BJ (cell line): ENCODE measurements at places on chromosomes 12 and 14.

- DNase-seq: no peak
These were observed 204.3 kb downstream of the PPM1H start for GRCh38 chr12:62730649-62731048.

DNA sequence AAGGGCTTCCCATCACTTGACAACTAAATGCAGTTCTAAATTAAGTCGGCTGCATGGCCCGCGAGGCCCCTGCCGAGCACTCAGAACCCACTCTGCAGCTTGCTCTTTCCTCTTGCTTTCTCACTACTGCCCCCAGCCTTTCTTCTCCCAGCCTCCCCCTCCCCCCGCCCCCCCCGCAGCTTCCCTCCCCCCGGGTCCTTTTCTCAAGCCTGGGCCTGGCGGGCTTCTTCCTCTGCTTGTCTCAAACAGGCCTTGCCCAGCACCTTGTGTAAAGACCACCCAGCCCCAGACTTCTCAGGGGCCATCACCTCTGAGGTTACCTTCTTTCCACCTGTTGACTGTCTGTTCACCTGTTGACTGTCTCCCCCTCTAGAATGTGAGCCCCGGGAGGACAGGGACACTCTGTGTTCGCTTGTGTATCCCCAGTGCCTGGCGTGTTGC is 1.1 kb downstream of the CYP46A1 start:
- no peak for DNase-seq

GRCh38 chr14:35495278-35495677 is 38.7 kb upstream of the INSM2 start:
- no peak for DNase-seq

DNA sequence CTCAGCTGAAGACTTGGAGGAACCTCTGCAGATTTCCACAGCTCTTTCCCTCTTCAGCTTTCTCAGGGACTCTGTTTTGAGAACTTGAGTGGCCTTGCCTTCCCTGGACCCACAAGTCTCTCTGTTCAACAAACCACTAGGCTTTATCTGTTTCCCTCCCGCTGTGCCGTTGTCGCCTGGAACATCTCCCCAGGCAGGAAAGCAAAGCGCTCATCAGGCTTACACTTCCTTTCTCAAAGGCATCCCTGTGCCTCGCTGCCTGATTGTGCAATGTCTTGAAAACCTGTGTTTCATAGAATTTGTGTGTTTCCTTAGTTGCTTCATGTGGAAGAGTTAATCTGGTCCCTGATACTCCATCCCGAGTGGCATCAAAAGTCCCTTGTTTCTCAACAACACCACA is 64.1 kb downstream of the PPM1A start:
- DNase-seq: no peak

GRCh38 chr14:21846227-21846885 is 172.7 kb upstream of the OR4E1 start:
- no peak for DNase-seq

- DNase-seq: no peak
These were observed 461 bp downstream of the SLC8A3 start for GRCh38 chr14:70188322-70188658.

GRCh38 chr14:98503086-98503815 is 768.7 kb downstream of the BCL11B start:
- no peak for DNase-seq

DNA sequence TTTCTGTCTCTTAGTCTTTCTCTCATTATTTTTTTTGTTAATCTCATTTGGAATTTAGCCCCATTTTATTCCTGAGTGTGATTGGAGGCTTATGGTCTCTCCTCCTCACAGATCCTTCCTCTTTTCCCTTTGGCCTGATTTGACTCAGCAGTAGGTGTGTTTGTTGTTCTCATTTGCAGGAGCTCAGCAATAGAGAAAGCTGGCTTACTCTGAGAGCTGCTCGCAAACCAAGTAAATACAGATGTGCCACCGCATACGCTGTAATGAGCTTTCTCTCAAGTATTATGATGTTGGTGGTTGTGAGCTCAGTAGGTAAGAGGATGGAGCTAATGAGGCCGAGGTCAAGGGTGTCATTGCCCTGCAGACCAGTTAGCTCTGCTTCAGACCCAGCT is 206.5 kb downstream of the ETV6 start:
- no peak for DNase-seq

DNA sequence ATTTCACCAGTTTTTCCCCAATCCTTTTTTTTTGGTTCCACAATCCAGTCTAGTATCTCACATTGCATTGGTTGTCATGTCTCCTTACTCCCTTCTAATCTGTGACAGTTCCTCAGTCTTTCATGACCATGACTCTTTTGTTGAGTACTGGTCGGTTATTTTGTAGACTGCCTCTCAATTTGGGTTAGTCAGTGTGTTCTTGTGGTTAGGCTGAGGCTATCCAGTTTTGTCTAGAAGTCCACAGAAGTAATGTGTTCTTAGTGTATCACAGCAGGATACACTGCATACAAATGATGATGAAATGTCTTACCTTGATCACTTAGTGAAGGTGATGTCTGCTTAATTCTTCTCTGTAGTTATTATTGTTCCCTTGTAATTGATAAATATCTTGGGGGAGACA is 24.8 kb downstream of the PELI2 start:
- no peak for DNase-seq

GRCh38 chr14:64698903-64699302 is 5.3 kb upstream of the PLEKHG3 start:
- no peak for DNase-seq

DNA sequence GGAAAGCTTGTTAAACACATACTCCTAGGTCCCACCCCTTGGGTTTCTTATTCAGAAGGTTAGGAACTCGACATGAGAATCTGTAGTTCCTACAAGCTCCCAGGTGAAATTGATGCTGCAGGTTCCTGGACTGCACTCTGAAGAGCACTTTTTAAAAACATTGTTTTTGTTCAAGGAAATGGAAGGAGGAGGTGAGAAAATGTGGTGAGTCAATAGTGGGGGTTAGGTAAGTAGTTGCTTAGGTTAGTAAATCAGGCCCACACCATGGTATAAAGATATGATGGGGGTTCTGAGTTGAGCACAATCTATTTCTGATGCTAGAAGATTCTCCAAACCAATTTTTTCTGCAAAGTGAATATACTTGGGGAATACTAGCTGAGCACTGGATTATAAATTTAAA is 450.3 kb downstream of the CCDC91 start:
- no peak for DNase-seq

DNA sequence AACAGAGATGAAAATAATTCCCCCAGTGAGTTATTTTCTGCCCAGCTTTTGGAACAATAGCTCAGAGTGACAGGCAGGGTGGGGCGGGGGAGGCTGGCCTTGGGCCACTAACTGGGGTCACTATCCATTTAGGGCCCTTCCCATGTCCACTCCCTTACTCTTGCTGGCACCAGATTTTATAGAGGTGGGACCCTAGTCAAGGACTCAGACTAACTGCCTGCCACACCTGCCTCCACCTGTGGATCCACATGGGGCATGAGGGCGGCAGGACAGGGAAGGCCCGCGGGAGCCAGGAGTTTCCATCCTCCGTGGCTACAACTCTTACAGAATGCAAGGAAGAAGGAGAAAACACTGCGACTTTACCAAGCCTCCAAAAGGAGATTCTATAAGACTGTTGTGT is 10.1 kb downstream of the VDR start:
- no peak for DNase-seq

DNA sequence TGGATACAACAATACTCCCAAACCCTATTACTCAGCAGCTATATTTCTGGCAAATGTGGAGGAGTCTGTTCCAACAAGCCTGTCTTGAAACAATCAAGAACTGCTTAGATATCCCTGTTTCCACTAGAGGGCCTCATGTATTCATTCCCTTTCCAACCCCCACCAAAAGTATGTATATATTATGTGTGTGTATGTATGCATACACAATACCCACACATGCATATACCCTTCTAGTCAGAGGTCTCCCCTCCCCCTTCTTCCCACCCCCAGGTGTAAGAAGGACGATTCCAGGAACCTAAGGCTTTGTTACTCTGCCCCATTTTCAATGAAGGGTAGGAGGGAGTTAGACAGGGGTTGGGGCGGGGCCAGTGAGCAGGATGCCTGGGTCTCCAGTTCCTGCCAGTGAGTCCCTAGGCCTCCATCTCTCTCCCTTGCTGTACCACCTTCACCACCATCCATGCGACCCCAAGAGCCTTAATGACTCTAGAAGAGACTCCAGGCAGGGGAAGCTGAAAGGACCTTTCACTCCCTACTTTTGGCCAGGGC is at the start of gene DGKA:
Gene DGKA, plus strand, starts transcription at position 392 of the 546 bp plus-strand sequence. CDS start 5,342 bp downstream, outside the sequence.
- DNase-seq: no peak
